T-helper 22 cell (primary cell): ENCODE measurements at places on chromosomes 5 and 9.

- DNase-seq, result no peak
Observed at GRCh38 chr5:36528588-36528987, 77.8 kb upstream of the SLC1A3 start.

- DNase-seq, result no peak
Observed at GRCh38 chr9:130500340-130501180, 55.8 kb downstream of the ASS1 start.

- DNase-seq, result no peak
Observed at GRCh38 chr5:139495638-139496435, 13.3 kb upstream of the STING1 start.

DNA sequence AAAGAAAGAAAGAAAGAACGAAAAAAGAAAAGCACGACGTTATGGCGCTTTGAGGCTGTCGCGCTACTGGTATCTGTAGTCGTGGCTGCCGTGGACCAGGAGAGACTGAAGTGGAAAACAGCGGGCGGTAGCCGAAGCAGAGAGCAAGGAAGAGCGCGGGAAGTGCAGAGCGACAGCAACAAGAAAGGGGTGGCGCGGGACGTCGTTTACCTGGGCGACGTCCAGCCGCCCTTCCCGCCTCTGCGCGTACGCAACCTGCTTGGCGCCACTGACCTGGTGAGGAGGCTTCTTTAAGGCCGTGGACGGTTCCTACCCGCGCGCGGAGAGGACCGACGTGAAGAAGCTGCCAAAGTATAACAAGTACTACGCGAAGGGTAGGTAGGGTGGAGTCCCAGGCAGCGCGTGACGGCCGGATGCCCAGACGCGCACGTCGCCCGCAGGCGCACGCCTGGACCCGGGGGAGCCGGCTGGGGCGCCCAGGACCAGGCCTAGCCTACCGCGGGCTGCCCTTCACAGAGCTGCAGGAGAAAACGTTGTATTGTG lies 15.4 kb downstream of the CCL28 start:
- DNase-seq, result peak; percentile 4

- no peak for DNase-seq
Observed at GRCh38 chr5:61055434-61056006, 106.7 kb downstream of the SMIM15 start.

- no peak for DNase-seq
Observed at GRCh38 chr5:155872629-155873220, 454.2 kb upstream of the SGCD start.

DNA sequence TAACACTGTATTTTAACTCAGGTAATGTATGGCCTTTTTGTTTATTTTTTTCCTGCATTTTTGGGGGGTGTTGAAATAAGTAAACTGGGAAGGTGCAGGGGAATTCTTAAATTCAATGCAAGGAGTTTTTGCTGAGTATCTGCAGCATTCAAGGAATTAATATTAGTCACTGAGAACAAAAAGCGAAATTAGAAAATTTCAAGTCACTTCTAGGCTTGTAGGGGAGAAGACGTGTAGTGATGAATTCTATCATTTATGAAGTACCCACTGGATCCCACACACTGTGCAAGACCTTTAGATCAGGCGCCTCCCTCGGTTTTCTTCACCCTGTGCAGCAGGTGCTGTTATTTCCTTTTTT lies 1.2 kb downstream of the EHMT1 start:
- no peak for DNase-seq

DNA sequence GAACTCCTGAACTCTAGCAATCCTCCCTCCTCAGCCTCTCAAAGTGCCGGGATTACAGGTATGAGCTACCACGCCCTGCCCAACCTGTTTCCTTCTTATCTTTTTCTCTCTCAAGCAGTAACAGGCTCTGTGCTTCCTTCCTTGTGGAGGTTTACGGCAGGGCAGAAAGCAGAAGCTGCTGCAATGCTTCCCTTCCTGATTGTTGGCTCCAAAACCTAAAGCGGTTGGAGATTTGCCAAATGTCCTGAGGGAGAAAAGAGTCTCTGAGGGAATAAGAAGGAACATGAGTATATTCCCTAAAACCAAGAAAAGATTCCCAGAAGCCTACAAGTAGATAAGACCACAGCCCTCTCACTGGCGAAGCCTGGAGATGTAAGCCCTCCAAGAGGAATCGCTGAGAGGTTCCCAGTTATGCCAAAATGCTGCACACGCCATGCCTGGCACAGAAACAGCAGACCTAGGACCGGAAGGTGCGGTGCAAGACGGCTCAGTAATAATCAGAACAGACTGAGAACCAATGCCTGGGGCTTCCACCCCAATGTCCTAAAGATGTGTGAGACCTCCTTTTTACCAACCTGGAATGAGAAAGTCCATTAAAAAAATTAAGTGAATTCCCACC lies 73.2 kb downstream of the APTX start:
- no peak for DNase-seq

DNA sequence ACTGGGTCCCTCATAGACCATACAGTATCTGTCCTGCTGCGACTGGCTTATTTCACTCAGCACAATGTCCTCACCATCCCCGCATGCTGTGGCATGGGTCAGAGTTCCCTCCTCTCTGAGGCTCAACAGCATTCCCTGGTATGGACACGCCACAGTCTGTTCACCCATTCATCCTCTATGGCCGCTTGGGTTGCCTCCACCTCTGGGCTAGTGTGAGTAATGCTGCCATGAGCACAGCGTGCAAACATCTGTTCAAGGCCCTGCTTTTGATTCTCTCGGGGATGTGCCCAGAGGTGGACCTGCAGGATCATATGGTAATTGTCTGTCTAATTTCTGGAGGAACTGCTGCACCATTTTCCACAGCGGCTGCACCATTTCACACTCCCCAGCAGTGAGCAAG lies 5.5 kb upstream of the FBP2 start:
- no peak for DNase-seq

GRCh38 chr9:14213504-14213903 lies 100.4 kb downstream of the NFIB start:
- no peak for DNase-seq

- no peak for DNase-seq
Observed at GRCh38 chr5:139630855-139631254, 17.3 kb upstream of the CXXC5 start.

GRCh38 chr9:112332214-112332613 lies 1.2 kb downstream of the PTBP3 start:
- no peak for DNase-seq

DNA sequence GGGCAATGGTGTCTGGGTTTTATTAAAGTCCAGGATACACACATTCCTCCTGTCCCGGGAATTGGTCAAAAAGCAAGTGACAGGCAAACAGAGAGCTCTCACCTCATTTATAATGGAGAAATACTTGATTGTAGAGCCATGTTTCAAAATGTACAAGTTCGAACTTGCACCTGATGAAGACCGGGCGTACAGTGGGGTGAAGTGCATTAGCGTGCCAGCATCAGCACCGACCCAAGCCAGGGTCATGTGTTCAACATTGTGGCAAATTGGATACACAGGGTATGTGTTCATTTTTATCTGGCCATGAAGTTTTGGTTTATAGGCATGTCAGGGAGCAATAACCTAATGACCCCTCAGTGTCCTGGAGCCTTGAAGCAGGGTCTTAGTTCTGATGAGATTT lies 472.5 kb downstream of the IRX1 start:
- no peak for DNase-seq

- no peak for DNase-seq
Observed at GRCh38 chr5:127757576-127757975, 54.4 kb downstream of the CCDC192 start.

DNA sequence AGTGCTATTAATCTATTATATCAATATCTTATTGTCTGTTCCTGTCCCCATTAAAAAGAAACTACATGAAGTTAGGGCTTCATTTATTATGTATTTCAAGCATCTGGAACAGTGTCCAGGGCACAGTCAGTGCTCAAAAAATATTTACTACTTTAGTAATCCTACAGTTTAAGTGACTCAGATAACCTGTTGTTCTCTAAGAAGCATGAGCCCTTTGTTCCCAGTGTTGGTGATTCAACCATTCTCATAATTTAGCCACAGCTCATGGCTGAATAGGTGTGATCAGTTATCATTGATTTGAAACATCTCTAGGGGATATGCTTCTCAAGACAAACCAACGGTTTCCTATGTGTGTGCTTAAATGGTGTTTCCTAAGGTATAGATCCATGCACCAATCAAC lies 292.7 kb downstream of the TMEM167A start:
- DNase-seq, result no peak

- DNase-seq, result no peak
Observed at GRCh38 chr9:22649384-22649783, 202.8 kb downstream of the DMRTA1 start.

DNA sequence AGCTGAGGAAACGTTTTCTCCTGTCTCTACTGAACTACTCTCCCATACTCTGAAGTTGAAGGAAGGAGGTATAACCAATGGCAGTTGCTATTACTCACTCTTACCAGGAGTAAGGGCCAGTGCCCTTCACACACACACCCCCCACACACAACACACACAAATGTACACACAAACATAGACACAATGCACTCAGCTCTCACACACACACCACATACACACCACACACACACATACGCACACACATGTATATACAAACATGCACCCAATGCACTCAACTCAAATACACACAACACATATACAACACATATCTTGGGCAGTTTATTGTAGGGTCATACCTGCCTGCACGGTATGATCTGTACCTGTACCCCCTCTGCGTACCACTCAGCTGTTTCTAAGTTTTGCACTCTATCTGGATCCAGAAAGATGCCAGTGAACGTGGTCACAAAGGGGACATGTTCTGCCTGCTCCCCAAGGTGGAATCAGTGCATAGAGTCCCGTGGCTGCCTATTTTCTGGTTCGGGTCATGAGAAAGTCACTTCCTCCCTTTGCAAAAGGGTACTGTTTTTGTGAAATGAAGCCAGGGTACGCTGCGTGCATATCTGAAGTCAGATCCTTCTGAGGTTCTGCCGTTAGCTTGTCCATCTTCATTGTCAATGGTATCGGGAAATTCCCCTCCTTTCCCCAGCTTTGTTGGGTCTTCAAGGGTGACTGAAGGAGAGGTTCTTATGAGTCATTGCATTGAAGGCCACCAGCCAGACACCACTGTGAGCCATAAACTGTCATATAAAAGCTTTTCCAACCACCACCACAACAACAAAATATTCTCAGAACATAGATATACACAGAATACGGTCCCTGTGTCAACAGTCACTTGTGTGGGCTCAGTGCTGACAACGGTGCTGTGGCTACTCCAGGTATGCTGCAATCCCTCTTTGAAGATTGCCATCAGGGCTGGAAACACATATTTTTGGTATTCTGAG lies 131.9 kb downstream of the UGCG start:
- DNase-seq, result peak; percentile 1

DNA sequence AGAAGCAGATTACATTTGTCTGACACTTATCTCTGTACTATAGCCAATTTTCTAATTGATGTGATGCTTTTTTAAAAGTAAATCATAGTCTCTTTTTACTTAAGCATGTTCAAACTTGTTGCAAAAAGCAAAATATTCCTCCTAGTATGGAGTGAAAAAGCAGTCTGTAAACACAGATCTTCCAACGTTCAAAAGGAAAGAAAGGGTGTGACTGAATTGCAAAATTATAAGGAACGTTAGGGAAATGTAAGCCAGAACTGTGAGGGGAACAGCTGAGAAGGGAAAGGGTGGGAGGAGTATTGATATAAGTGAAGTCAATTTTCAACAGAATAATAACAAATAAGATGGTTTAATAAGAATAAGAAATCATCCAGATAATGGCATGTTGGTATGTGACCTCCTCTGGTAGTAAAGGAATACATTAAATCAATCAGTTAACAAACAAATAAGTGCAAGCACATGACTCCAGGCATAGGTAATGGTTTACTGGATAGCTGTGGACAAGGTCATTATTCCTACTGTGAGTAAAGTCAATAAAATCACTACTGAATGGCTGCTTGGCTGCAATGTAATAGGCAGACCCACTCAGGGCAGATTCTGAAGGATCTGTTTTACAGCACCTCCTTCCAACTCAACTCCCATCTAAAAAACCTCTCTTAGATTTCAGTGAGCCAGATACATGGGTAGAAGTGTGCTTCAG lies 239.1 kb upstream of the NMUR2 start:
- DNase-seq, result no peak

DNA sequence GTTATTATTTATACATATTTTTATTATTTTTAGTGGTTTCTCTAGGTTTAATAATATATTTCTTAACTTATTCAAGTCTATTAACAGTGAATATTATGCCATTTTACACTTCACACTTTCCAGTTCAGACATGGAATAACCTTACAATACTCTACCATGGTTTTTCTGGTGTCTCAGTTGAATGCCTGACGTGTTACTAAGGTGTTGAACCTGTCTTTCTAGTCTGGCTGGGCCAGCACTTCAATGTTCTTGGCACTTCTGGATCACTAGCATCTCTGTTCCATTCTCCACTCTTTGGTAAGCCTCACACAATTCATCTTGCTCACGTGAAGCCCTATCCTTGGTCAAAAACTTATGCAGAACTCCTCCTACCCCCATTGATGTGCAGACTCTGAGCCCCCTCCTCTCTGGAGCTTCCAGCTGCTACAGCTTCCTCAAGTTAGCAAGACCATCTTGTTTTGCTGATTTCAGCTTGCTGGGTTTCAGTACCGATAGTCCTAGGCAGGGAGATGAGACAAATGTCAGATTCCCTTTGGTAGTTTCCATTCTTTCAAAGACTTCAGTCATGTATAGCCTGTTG lies 243.1 kb downstream of the FBXO4 start:
- no peak for DNase-seq

- DNase-seq, result no peak
Observed at GRCh38 chr5:66671305-66671704, 75.1 kb downstream of the MAST4 start.

DNA sequence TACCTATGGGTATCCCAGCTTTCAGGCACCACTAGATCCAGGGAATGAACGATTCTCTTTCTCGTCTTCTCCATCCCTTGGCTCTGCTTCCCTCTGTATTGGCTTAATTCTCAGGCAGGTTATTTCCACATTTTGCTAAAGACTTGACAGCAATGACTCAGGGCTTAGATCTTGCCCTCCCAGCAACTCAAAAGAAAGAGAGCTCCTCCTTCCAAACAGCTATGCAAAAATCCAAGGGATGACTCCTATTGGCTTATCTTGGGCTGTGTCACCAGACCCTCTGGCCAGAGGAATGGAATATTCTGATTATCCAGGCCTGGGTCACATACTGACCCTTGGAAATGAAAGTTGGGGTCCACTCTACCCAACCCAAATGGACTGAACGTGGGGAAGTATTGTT lies 270.2 kb downstream of the NTRK2 start:
- DNase-seq, result no peak

DNA sequence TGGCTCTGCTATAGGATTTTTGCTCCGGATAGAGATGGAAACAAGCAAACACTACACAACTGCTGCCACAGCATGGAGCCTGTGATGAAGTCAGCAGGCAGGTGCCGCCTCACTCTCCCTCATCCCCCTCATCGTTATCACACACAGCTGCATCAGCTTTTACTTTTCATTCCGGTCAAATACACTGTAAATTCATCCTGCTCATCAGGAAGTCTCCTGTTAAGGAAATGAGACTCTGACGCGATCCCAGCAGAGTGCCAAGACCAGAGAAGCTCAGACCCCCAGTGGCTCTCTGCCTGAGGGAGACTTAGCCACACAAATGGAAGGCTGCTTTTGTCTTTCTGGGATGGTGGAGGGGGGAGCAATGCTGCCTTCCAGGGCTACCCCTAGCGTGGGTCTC lies 270.2 kb downstream of the ELAVL2 start:
- DNase-seq, result no peak
